Islet precursor cell (in vitro differentiated cells): ENCODE measurements at places on chromosomes 5 and 9.

- no peak for DNase-seq
Measured at GRCh38 chr5:116859666-116860320, 285.2 kb upstream of the SEMA6A start.

GRCh38 chr9:18068900-18069299 is 405.1 kb upstream of the ADAMTSL1 start:
- no peak for DNase-seq

- DNase-seq, result no peak
Measured at GRCh38 chr5:94776167-94776566, 157.7 kb downstream of the SLF1 start.

DNA sequence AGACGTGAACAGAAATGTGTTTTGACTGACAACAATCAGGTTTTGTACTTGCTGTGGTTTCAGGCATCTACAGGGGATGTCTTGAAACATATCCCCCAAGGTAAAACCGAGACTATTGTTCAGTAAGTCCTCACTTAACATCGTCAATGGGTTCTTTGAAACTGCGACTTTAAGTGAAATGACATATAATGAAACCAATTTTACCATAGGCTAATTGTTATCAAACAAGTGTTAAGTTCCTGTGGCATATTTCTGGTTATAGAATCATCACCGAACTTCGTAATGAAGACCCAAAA is 16.4 kb upstream of the OMD start:
- DNase-seq, result no peak

GRCh38 chr9:13590996-13591395 is 311.5 kb upstream of the MPDZ start:
- DNase-seq, result no peak

- no peak for DNase-seq
Measured at GRCh38 chr9:87513161-87513560, 15.5 kb downstream of the DAPK1 start.

GRCh38 chr9:135198144-135198543 is 110.7 kb downstream of the OLFM1 start:
- no peak for DNase-seq

DNA sequence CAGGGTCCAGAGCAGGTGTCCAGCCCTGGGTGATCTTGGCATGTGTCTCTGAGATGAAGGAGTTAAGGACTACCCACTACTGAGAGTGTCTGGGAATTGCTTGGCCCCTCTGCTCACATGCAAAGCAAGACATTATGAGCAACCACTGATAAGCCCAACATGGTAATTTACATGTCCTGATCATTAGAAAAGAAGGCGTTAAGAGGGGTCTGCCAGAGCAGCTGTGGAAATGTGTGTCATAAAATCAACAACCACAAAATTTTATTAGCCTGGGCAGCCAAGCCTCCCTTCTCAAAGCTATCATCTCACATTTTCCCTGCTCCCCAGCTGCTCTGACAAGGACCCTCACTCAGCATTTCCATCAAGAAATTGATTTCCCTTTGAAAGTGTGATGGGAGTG is 351.0 kb downstream of the SPOCK1 start:
- DNase-seq, result no peak

- no peak for DNase-seq
Measured at GRCh38 chr5:14744296-14745187, 80.0 kb downstream of the OTULIN start.

- no peak for DNase-seq
Measured at GRCh38 chr5:168818558-168818957, 239.4 kb upstream of the PANK3 start.

- no peak for DNase-seq
Measured at GRCh38 chr5:140262221-140262620, 40.7 kb downstream of the PFDN1 start.

DNA sequence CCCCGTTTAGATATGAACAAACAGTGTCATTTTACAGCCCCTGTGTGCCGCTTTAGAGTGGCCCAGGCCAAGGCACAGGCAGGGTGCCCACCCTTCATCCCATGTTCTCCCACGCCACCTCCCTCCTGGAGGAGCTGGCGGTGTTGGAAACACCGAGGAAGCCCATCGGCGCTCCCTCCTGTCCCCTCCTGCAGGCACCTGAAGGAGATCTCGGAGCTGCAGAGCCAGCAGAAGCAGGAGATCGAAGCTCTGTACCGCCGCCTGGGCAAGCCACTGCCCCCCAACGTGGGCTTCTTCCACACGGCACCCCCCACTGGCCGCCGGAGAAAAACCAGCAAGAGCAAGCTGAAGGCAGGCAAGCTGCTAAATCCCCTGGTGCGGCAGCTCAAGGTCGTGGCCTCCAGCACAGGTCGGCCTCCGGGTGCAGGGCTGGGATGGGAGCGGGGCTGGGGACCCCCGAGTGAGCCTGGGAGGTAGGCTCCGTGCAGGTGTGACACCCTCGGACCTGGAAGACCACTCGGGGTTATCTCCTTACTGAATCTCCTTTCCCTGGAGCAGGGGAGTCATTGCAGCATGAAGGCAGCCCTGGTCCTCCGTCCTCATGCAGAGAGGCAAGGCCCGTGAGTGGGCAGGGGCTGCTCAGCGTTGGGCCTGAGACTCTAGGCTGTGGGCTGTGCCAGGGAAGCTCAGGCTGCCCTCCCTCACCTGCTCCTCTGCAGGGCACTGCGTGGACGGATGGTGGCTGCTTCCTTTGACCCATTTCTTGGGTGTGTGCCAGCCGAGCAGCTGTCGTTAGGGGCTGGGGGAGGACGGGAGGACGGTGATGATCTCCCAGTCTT is 113.9 kb downstream of the WNK2 start:
- DNase-seq, result peak; percentile 53

DNA sequence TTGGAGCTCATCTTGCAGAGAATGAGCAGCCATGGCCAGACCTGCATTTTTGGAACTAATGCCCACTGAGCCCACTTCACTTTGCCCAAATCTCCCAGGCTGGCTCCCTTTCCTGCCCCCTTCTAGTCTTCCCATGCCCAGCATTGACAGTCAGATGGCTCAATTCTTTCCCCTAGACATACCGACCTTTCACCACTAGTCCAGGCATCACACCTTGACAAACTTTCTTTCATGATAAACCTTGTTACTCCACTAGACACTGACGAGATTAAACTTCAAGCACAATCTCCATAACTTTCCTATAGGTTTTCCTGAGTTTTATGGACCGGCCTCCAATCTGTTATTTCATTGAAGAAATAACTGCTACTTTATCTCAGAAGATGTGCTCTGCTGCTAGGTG is 47.8 kb upstream of the RAI14 start:
- DNase-seq, result no peak

- DNase-seq, result no peak
Measured at GRCh38 chr9:2872250-2872930, 28.5 kb upstream of the PUM3 start.
